ENCODE measurements at places on chromosomes 1 and 21.
A peak's percentile ranks its signal among the peaks of the same experiment; 100 is the strongest.

- DNase-seq = no peak
Observed at GRCh38 chr1:167248707-167249642, 28.3 kb downstream of the POU2F1 start.

- DNase-seq = no peak
Observed at GRCh38 chr1:30757352-30758120, at the start of gene LAPTM5. LAPTM5 (minus strand) TSS chr1:30757774; CDS start chr1:30757745, 29 bp downstream.

DNA sequence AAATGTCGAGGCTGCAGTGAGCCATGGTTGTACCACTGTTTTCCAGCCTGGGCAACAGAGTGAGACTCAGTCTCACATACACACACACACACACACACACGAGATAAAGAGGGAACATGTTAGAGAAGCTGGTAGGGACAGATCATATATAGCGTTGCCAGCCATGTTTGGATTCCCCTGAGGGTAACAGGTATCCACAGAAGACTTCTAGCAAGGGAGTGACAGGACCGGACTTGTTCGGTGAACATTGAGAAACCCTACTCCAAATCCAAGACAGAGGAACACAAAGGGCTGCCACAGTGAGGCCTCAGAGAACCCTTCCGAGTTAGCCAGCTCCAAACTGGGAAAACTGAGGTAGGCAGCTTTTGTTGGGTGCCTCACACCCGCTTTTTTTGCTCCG lies 3.7 kb upstream of the SARS1 start:
- DNase-seq = no peak

DNA sequence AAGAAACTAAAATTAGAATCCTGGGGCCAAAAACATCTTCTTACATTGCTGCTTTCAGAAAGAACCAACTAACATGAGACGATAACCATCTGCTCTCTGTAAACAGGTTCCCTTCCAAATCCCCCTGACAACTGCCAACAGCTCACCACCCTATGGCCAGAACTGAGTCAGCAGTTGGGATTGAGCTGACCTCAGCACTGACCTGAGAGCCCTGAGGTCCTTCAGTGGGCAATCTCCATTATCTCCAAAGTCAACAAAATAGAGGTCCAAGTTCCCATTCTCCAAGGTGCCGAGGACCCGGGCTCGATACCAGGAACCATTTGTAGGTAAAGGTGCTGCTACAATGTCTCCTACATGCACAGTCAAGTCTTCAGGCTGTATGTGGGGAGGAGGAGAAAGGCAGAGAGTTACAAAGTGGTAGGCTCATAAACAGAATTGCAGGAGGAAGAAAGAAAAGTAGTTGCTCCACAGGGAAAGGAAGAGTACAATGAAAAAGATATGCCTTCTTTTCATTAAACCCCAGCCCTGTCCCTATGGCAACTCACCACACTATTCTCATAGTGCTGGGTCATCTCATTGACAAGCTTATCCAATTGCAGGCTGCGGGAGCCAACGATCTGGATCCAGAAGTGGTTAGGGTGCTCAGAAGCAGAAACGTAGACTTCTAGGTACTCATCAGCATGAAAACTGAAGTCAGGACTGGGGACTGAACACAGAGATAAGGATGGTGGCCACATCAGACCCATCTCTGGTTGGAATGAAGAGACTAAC lies 12.8 kb upstream of the MRPL9 start:
- DNase-seq = no peak

GRCh38 chr1:168223681-168224540 lies 1.9 kb upstream of the SFT2D2 start:
- DNase-seq = peak; percentile 75

- DNase-seq = no peak
Observed at GRCh38 chr1:116288201-116288598, 84.8 kb upstream of the ATP1A1 start.

- no peak for DNase-seq
Observed at GRCh38 chr1:8870103-8870502, 8.4 kb downstream of the ENO1 start.

GRCh38 chr1:213320191-213320870 lies 269.3 kb downstream of the RPS6KC1 start:
- no peak for DNase-seq

DNA sequence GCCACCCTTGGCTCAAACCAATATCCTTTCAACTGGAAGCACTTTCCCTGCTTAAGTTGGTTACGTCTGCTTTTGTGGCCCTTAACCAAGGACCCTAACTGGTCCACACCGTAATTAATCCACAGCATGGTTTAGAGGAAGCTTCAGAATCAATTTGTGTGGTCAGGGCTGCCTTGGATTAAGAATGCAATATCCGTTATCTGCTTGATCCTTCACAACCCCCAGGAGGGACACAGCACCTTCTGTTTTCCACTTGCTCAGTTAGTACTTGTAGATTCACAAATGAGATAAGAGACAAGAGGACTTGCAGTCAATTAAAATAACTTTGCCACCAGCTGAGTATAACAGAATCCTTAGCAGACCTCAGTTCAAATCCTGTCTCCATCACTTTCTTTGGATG lies 56.9 kb upstream of the LRP8 start:
- no peak for DNase-seq

GRCh38 chr1:36665478-36666080 lies 182.9 kb upstream of the CSF3R start:
- no peak for DNase-seq

- no peak for DNase-seq
Observed at GRCh38 chr21:26965907-26966581, 844 bp downstream of the ADAMTS5 start.

DNA sequence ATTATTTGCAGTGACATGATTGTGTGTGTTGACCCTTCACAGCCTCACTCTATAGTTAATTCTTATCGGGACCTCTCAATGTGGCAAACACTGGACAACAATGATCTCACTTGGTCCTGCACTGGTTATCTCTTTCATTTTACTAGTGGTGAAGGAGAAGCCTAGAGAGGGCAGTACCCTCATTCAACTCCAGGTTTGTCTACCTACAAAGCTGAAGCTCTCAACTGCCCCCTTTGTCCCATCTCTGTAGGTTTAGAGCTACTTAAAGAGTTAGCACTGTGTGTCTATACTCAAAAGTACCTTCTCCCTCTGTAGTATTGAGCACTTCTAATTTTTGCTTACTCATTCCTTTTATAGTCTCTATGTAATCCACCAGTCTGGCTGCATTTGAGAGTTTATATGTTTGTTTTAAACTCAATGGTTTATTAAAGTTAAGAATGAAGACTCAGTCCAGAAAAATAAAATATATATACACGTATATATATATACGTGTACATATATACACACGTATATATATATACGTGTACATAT lies 40.9 kb upstream of the BCL9 start:
- DNase-seq = no peak

DNA sequence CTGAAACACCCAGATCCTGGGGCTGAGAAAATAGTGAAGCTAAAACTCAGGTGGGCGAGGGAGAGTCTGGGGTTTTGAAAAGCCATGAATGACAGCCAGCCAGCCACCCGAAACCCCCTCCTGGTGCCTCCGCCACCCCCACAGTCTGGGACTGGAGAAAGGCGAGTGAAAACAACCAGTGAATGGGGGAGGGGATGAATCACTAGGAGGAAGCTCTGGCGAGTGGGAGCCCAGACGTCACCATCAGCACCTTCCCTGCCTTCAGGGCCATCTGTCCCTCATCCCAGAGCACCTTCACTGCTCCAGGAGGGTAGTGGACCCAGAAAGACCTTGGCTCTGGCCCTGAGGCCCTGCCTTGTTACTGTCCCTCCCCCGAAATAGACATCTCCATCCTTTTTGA lies 9.2 kb downstream of the RORC start:
- DNase-seq = no peak

GRCh38 chr1:18881642-18882431 lies 20.5 kb downstream of the ALDH4A1 start:
- no peak for DNase-seq

DNA sequence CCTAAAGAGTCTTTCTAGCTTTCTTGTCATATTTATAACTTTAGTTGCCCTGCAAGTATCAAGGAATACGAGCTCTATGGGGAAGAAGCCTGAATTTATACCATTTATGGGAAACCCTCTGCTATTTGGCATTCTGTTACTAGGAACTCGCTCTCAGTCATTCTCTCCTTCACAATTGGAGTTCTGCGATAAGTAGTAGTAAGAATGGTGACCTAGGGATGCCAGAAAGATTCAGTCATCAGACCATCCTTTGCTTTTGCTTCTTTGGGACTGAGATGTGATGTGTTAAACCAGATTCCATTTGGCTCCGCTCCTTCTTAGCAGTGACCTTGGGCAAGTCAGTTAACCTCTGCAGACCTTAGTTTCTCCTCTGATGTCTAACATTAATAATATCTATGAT lies 256.5 kb downstream of the FGGY start:
- DNase-seq = peak; percentile 23

All from fibroblast of skin of right biceps (primary cell).